ENCODE measurements at places on chromosomes 4 and X.

- no peak for DNase-seq
Observed at GRCh38 chr4:94534401-94535312, 82.9 kb downstream of the PDLIM5 start.

GRCh38 chr4:15833801-15834200, 55.7 kb downstream of the CD38 start:
- no peak for DNase-seq

DNA sequence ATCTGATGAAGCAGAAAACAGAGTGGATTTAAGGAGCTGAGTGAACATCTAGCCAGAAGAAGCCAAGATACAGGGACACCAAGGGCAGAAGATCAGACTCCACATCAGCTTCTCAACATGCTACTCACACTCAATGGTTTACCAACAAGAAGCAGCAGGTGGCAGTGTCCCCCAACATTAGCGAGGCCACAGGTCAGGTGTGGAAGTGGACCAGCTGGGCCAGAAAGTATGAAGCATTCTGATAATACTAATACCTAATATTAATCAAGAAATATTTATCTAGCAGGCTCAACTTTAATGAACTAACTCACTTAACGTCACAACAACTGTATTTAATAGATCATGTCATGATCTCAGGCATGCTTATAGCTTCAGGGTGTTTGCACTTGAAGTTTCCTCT, 73.4 kb upstream of the TTC29 start:
- DNase-seq: peak; percentile 34

GRCh38 chr4:107279733-107280132, 243.6 kb upstream of the DKK2 start:
- DNase-seq: no peak

- no peak for DNase-seq
Observed at GRCh38 chr4:182901337-182901736, 15.8 kb downstream of the DCTD start.

- DNase-seq: no peak
Observed at GRCh38 chr4:30856795-30857564, 136.8 kb downstream of the PCDH7 start.

- no peak for DNase-seq
Observed at GRCh38 chrX:20382518-20383297, 116.0 kb upstream of the RPS6KA3 start.

- no peak for DNase-seq
Observed at GRCh38 chr4:165851256-165851655, 21.8 kb upstream of the TLL1 start.

GRCh38 chrX:98448524-98448923, 1564.8 kb downstream of the RPA4 start:
- no peak for DNase-seq

GRCh38 chrX:122418758-122419157, 765.3 kb upstream of the GRIA3 start:
- no peak for DNase-seq

- no peak for DNase-seq
Observed at GRCh38 chr4:93657527-93657926, 171.0 kb upstream of the ATOH1 start.

GRCh38 chrX:44234116-44234515, 109.4 kb downstream of the EFHC2 start:
- no peak for DNase-seq

DNA sequence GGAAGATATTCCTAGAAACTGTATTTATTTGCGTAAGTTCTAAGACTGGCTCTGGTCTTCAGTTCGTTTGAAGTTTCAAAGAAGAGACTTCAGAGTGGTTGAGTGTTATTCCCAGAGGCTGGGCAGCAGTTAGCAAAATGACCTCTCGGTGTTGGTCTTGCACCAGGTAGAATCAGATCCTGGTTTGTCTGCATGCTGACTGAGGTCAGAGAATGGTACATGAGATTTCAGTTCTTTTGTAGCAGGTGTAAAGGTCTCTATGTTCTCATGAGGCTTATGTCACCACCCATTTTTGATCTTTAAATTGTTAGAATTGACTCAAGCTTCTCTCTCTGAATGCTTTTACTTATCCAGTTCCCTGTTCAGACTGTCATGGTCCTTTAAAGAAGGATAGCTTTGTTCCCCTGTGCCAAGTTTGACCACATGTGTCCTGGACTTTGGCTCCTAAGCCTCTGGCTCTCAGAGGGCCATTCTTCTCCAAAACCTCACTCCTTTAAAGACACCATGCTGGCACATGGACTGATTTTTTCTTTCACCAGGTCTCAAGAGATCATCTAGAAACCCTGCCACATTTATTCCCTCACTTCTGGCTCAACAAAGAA, 355.8 kb upstream of the BOD1L1 start:
- DNase-seq: no peak

GRCh38 chr4:27194599-27195176, 334.0 kb downstream of the STIM2 start:
- no peak for DNase-seq

DNA sequence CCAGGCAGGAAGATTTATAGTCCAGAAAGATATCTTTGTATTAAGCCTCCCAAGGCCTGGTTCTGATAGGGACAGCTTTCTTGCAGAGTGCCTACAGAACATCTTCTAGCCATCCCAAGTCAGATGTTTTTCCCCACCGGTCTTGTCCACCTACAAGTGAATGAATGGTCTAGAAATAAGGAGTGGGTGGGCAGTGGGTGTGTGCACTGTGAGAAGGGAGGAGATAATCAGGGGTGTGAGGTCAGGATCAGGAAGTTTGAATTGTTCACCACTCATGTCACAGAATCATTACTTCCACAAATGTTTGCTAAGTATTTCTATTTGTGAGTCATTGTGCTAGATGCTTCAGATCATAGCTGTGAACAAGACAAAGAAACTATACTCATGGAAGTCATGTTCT, 332.6 kb downstream of the NKX6-1 start:
- no peak for DNase-seq
